ENCODE measurements at places on chromosomes 1 and 21.

- DNase-seq, result no peak
Observed at GRCh38 chr1:31222176-31222575, 17.5 kb downstream of the NKAIN1 start.

GRCh38 chr1:96772972-96773371 is 51.4 kb downstream of the PTBP2 start:
- DNase-seq, result no peak

GRCh38 chr1:211352985-211353515 is 26.4 kb downstream of the TRAF5 start:
- peak; percentile 66 for DNase-seq

- no peak for DNase-seq
Observed at GRCh38 chr1:8276173-8276914, 41.6 kb upstream of the SLC45A1 start.

DNA sequence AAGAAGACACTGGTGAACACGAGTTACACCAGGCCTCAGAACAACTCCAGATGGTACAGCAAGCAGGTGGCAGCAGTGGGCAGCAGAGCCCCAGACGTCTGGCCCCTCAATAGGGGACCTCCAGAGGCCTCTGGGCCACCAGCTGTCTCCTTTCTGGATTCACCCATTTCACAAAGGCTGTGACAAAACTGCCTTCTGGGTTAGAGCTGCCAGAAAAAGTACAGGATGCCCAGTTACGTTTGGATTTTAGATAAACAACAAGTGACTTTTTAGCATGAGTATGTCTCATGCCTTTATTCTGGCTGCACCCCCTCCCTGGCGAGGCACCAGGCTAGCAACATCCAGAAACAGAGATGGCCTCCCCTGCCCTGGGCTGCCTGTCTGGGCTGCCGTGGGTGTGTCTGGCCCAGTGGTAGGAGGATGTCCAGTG is 30.1 kb downstream of the ITPKB start:
- no peak for DNase-seq

GRCh38 chr1:78114034-78114956 is 68.5 kb downstream of the GIPC2 start:
- DNase-seq, result peak; percentile 52

GRCh38 chr1:199404191-199404590 is 623.3 kb upstream of the NR5A2 start:
- DNase-seq, result no peak

- DNase-seq, result no peak
Observed at GRCh38 chr21:34802180-34802899, 133.5 kb downstream of the CLIC6 start.

- no peak for DNase-seq
Observed at GRCh38 chr21:24935991-24936390, 671.3 kb downstream of the MRPL39 start.

DNA sequence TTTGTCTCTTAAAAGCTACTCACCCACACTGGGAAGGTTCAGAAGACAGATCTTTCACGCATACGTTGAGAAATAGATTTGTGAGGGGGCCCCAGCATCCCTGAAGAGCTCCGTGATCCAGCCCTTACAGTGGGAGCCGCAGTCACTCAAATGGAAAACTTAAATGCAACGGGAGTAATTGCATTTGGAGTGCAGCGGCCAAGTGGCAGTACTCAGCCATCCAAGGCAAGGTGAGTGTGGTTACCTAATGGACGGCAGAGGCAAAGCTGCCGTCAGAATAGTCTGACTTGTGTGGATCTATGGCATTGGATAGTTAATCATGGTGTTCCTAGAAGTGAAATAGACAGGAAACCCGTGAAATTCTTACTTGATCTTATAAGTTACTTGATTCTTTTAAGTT is 5.1 kb downstream of the SPSB1 start:
- DNase-seq, result no peak

DNA sequence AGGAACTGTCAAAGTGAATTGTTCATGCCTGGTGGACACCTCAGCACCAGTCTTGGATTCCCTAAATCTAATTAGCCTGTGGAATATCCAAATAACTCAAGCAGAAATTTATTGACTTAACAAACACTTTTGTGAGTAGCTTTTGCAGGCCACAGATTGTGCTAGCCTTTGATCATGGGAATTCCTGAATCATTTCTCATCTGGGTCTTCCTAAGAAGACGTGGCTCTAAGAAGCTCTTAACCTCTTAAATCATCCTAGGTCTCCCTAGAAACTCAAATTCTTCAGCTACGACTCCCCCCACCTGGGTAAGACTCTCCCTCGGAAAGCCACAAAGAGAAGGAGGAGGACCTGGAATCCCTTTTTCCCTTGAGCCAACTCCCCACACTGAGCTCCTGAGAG is 53.8 kb upstream of the PSEN2 start:
- DNase-seq, result no peak

GRCh38 chr1:238982736-238983135 is 403.6 kb upstream of the CHRM3 start:
- DNase-seq, result no peak

- no peak for DNase-seq
Observed at GRCh38 chr1:63775418-63776127, 1.8 kb downstream of the ROR1 start.

DNA sequence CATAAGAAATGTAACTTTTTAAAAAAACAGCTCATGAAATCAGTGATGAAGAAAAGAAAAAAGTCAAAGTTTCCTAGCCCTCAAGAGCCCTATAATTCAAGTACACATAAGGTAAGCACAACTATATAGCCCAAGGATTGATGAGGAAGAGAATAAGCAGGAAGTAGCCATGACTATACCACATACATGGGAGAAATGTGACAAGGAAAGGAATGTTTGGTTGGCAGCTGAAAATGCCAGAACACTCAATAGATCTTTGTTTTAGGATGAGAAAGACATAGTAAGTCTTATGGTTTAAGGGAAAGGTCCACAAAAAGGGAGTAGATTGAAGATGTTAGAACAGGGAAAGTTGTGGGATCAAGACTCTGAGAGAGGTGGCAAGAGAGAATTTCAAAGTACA is 5.7 kb downstream of the DOCK7 start:
- no peak for DNase-seq

- peak; percentile 51 for DNase-seq
Observed at GRCh38 chr1:111030590-111030989, 66.9 kb upstream of the LRIF1 start.

- DNase-seq, result no peak
Observed at GRCh38 chr1:55706397-55706796, 491.2 kb upstream of the USP24 start.

DNA sequence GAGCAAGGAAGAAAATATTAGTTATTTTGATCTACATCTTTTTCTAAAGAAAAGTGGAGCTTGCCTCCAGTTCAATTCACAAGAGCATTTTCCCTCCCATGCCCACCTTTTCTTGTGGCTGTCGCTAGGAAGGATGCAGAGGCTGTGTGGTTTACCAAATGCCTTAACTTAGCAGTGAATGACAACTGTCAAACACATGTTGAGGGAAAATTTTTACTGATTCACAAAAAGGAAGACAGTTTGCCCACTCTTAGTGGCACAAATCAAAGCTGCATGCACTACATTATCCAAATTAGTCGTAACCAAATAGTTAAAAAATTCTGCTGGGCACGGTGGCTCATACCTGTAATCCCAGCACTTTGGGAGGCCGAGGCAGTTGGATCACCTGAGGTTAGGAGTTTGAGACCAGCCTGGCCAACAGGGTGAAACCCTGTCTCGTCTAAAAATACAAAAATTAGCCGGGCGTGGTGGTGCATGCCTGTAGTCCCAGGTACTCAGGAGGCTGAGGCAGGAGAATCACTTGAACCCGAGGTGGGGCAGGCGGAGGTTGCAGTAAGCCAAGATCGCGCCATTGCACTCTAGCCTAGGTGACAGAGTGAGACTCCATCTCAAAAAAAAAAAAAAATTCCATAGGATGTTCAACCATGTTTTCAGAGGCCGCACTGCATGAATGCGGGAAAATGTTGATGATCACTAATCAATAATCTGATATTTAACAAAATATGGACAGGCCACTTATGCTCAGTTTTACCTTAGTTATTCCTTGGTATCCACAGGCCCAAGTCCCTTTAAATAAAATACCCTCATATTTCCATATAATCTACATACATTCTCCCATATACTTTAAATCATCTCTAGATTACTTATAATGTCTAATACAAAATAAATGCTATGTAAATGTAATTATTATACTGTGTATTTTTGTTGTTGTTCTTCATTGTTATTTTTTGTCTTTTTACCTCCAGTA is 9.0 kb downstream of the COX20 start:
- no peak for DNase-seq
